ENCODE measurements at places on chromosomes 13 and 19.

- DNase-seq = no peak
Measured at GRCh38 chr13:88592105-88592504, 920.9 kb downstream of the SLITRK5 start.

GRCh38 chr13:111008351-111008750, 93.5 kb upstream of the ANKRD10 start:
- no peak for DNase-seq

- DNase-seq = no peak
Measured at GRCh38 chr19:11251217-11251616, 11.1 kb downstream of the DOCK6 start.

- DNase-seq = peak; percentile 94
Measured at GRCh38 chr19:9768175-9769112, at the start of gene ZNF846. Gene ZNF846, minus strand, starts transcription at chr19:9768738. Its CDS starts 3,788 bp downstream, at chr19:9764950.

- DNase-seq = no peak
Measured at GRCh38 chr13:48412881-48413351, at the start of gene LPAR6. Gene LPAR6, minus strand, starts transcription at chr13:48413113. Its CDS starts 690 bp downstream, at chr13:48412423.

DNA sequence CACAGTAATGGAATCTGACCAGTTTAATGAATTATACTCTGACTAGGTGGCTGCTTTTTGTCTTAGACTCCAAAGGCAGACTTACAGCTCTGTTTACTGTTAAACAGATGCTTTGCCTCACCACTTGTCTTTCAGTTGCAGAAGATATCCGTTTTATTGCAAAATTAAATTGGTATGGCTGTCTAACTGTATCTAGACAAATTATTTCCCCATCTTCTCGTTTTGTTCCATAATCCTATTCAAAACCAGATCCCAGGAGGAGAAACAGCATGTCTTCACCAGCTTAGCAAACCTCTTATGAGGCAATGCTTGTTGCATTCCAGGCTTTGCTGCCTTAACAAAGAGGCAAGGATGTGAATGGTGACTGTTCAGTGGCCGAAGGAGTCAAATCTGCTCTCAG, 215.6 kb downstream of the TDRD3 start:
- DNase-seq = no peak

DNA sequence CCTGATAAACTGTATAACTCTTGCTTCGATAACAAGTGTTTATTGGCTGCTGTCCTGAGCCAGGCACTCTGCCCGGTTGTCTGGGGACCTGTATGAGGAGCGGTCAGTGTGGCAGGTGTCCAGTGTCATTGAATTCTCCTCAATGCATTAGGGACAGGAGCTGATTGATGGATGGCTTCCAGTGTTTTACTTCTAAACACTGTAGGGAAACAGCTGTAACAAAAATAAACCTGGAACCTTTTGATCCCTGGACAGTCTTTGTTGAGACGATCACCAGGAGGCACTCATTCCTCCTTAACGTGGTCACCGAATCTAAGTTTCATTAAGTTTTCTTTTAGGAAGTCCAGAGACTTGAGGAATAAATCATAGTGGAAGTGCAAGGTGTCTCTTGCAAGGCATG, 17.9 kb downstream of the UBAC2 start:
- DNase-seq = no peak

DNA sequence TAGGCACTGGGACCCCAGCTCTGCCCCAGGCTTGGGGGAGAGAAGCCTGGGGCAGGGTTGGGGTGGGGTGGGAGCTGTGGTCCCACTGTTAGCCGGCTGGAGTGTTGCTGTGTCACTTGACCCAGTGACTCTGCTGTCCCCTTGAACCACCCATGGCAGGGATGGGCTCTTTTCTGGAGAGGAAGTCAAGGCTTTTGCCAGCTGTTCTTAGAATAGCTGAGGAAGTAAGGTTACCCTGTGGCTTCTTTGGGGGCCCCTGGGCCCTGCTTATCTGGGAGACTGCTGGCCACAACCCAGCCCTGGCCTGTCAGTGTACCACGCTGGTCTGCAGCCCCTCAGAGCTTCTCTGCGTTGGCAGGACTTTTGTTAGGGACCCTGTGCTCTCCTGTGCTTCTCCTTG, 9.1 kb downstream of the PNPLA6 start:
- no peak for DNase-seq

GRCh38 chr19:18777301-18778075, 13.6 kb downstream of the COMP start:
- DNase-seq = no peak

DNA sequence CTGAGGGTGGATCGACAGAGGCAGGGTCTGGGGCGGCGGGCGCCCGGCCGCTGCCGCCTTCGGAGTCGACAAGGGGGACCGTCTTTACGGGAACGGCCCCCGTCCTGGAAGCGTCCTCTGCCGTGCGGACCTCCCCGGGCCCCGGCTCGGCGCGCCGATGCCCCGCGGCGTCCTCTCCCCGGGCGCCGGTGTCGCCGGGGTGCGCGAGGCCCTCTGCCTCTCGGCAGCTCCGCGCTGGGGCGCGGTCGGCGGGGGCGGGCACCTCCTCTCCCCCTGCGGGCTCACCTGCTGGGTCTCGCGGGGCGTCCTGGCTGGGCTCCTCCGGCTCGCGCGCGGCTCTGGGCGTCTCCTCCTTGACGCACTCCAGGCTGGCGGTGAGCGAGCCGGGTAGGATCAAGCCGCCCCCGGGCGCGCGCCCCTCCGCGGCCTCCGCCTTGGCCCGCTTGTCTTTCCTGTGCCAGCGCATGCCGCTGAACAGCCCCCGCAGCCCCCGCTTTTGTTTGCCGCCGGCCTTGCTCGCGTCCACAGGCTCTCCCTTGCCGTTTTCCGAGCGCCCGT, 1.5 kb downstream of the AMER2 start:
- DNase-seq = no peak

- DNase-seq = no peak
Measured at GRCh38 chr13:28542804-28543203, 47.9 kb upstream of the FLT1 start.

DNA sequence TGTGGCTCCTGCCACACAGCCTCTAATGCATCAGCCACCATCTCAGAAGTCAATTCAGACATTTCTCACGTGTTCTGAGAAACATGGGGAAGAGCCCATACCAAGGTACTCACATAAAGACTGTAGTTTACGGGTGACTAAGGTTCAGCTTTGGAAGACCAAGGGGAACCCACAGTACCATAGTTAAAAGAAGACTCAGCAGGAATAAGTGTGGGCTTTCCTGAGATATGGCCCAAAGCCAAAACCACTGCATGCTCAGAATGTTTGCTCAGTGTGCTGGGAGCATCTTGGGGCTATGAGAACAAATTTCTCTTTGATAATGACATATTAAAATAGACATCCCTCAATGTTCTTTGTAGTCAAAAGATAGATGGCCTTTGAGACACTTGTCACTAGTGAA, 283.8 kb downstream of the DCT start:
- no peak for DNase-seq

GRCh38 chr13:78598966-78599644, 4.2 kb downstream of the POU4F1 start:
- DNase-seq = no peak

GRCh38 chr19:12994701-12995595, at the start of gene NFIX:
Gene NFIX, plus strand, starts transcription at chr19:12995475. Its CDS starts 363 bp downstream, at chr19:12995838.
- DNase-seq = peak; percentile 86

DNA sequence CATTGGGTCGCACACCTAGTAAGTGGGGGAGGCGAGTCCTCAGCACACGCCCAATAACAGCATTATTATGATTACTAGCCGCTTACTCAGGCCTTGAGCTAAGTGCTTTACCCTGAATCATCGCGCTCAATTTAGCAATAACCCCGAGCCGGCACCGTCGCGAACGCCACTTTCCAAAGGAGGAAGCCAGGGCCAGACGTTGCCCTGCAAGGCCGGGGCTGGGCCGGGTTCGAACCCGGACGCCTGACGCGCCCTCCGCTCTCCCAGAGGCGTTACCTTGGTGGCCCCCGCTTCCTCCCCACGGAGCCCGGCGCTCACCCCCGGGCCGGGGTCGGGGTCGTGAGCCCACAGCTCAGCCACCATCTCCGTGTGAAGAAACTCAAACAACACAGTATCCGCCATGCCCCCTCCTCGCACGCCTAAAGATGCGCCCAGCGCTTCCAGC, at the start of gene TRAPPC6A:
Gene TRAPPC6A, minus strand, starts transcription at position 421 of the 445 bp plus-strand sequence. Its CDS starts 19 bp downstream, at position 402.
- DNase-seq = no peak

DNA sequence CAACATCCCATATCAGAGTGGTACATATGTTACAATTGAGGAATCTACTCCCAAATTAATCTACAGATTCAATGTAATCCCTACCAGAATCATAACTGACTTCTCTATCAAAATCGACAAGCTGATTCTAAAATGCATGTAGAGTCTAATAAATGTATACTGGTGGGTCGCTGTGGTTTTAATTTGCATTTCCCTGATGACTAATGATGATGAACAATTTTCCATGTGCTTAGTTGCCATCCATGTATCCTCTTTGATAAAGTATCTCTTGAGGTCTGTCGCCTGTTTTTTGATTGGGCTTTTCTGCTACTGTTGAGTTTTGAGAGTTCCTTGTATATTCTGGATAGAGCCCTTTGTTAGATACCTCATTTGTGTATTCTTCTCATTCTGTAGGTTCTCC, 43.8 kb downstream of the KLF12 start:
- no peak for DNase-seq

GRCh38 chr13:56988543-56988942, 152.2 kb upstream of the PRR20A start:
- no peak for DNase-seq

DNA sequence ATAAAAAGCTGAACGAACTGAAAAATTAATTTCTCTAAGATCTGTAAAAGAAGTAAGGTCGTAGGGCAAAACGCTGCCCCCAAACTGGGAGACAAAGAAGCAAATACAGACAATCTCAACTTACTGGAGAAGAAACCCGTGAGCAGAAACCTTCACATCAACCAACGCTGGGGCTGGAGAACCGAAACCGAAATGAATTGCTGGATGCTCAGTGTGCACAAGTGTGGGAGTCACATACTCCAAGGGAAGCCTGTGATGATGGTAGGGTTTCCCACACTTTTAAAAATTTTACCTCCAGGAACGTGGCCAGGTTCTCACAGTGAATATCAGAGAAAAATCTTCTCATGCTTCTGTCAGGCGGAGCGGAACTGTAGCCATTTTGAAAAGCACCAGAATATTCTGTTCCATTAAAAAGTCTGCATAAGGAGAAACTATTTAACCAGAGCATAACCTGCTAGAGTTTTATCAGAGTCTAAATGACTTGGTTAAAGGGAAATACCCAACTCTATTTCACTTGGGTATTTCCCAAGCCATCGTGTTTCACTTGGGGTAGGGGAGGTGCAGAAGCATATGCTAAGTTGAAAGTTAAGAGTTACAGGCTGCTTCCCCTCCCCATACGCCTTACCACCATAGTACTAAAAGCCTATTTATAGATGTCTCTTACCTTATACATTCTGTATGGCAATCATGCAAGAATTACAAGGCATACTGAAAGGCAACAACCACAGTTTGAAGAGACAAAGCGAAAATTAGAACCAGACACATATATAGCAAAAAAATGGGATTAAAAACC, 110.5 kb upstream of the SLITRK1 start:
- DNase-seq = no peak

GRCh38 chr19:45889210-45889885, 3.4 kb upstream of the IRF2BP1 start:
- DNase-seq = no peak

DNA sequence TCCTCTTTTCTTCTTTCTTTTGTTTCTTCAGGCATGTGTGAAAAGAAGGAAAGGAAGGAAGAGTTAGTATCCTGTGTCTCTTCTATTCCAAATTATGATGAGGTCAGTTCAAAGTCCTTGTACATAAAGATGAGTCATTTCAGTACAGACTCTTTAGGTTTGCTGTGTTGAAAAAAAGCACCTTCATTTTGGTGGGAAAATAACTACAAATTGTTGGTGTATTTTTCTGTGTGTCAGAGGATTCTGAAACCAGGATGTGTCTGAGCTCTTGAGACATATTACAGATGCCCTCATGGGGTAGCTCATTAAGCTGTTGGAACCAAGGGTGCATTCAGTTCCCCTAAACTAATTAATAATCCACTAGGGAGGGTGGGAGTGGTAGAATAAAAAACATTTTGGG, 5.8 kb upstream of the HSPH1 start:
- no peak for DNase-seq

GRCh38 chr19:35105411-35106290, 10.0 kb upstream of the FXYD3 start:
- DNase-seq = no peak

GRCh38 chr19:57438925-57439324, 3.8 kb downstream of the ZNF749 start:
- no peak for DNase-seq

DNA sequence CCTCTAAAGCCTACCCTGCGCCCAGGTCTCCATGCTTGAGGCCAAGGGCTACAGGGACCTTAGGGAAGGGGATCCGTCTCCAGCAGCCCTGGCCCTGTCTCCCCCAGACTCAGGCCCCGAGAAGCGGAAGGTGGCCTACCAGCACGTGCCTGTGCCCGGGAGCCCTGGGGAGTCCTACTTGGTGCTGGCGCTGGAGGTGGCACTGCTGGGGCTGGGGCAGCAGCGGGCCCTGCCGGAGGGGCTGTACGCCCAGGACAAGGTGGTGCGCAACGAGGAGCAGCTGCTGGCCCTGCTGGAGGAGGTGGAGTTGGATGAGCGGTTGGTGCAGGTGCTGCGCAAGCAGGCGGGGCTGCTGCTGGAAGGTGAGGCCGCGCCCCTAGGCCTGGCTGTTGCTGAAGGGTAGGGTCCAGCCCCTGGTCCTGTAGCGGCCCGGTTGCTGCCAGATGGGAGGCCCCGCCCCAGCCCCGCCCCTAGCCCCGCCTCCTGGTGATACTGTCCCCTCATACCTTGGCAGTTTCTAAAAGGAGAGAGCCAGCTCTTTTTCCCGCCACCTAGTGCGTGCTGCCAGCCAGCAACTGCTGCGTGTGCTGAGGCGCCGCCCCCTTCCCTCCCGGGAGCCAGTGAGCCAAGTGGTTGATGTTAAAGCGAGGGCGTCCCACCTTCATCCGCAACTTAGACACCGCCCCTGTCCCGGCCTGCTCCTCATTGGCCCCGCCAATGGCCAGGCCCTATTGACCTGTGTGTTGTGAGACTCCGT, 22.6 kb downstream of the ZSWIM4 start:
- DNase-seq = no peak

DNA sequence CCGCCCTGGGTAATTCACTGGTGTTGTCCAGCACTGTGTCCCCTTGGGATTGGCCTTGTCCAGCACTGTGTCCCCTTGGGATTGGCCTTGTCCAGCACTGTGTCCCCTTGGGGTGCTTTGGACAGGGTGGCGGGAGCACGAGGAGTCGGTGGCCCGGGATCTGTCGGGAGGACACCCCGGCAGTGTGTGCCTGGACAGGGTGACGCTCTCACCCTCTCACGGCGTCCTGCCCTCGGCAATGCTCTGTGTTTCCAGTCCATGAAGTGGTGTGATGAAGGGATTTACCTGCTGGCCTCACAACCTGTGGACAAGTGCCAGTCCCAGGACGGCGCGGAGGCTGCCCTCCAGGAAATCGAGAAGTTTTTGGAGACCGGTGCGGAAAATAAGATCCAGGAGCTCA, 29.9 kb upstream of the F7 start:
- no peak for DNase-seq
